GM12891 (cell line): ENCODE measurements at places on chromosomes 12 and 14.

- no peak for DNase-seq
These were observed 4.3 kb downstream of the INF2 start for GRCh38 chr14:104693482-104694431.

DNA sequence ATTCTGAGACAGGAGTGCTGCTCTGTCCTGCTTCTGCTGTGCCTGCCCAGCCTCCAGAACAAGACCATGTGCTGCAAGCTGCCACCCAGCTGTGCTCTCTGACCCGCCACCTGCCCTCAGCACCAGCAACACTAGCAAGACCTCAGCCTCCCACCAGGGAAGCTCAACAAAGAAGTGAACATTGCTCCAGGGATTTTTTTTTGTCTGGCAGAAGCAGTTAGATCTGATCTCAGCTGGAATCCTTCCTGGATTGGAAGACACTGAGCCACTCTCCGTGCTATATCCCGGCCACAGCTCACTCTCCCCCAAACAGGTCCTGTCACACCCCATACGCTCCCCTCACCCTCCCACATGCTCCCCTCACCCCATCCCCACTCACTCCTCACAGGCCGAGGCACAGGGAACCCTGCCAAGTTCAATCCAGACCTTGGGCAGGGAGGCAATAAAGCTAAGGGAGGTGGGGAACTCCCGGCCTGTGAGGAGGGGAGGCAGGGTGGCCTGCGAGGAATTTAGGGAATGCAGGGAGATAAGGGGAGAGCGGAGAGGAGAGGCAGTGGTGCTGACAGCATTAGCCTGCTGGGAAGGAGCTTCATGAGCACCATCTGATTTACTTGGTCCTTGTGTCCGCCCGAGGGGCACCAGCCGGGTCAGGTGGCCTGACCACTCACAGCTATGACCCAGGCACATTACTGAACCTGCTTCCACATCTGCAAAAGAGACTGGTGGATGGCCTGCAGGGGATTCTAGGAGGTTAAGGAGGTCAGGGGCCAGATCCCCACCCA lies 29.7 kb downstream of the CCDC85C start:
- DNase-seq = no peak

DNA sequence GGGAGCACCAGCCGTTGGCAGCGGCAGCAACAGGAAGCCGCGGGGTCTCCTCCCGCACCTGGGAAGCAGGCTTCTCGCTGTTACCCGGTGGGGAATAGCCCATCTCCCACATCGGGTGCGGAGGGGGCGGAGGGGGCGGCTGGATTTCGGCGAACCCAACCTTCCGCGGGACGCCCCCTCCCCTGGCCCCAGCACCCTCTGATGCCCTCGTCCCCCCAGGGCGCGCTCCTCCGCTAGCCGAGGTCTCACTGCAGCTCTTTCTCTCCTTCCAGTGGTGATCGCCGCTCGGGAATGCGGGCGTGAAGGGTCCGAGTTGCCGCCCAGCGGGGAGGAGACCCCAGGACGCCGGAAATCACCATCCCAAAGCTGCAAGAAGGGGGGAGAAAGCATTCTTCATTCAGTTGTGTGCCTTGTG lies 303 bp downstream of the SAMD4A start:
- DNase-seq = peak; percentile 10

DNA sequence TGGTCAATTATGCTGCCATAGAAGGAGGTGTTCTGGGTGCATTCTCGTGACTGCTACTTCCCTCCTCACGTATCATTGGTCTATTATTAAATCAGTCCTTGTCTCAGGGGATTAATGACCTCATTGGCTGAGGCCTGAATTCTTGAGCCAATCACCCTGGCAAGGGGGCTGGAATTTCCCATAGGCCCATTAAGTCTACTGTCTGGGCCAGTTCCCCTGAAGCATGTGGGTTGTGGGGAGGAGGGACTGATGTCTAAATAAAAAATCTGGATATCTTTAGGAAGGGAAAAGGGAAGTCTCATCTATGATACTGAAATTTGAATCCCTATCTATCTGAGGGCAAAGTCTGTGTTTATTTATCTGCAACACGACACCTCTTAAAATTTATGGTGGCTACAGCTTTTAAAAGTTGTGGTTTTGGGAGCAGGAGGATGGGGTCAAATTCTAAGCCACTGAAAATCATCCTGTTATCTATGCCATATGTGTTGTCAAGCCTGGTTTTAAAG lies 71.9 kb downstream of the DYRK2 start:
- DNase-seq = no peak

- no peak for DNase-seq
These were observed 54.7 kb downstream of the PLEKHG3 start for GRCh38 chr14:64758691-64759554.

- no peak for DNase-seq
These were observed 233.8 kb downstream of the ITPR2 start for GRCh38 chr12:26599096-26599695.

- DNase-seq = peak; percentile 31
These were observed at the start of gene OAS3 for GRCh38 chr12:112937741-112938719. OAS3 (plus strand) TSS chr12:112938474; CDS start chr12:112938531, 57 bp downstream.

- no peak for DNase-seq
These were observed 101.1 kb downstream of the C12orf75 start for GRCh38 chr12:105431537-105432100.

DNA sequence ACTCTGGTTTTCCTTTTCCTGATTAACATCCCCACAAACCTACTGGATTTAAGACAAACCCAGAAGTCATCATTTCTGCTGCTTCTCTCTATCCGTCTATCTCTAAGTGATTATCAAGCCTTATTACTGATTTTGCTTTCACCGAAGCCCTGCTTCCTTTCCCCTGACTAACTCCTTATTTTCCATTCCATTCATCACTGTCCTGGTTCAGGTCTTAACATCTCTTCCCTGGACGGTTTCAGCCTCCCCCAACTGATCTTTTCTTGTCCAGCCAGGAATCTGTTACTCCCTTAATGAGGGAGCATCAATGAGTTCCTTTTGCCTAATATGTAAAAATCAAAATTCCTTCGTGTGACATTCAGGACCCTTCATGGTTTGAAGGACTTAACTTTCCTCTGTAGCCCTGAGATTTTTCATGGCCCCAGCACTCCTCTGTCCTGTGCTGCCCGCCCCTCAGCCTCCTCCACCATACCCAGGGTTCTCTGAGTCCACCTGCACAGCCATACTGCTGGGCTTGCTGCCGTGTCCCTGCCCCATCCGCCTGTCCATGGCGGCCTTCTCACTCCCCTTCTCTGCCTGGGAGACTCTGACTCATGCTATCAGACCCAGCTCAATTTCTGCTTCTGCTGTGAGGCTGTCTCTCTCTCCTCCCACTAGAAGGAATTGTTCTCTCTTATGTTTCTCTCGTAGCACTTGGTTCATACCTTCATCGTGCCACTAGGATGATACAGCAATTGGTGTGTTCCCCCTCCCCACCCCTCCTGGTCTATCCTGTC lies 167.8 kb upstream of the HIF1A start:
- DNase-seq = no peak

DNA sequence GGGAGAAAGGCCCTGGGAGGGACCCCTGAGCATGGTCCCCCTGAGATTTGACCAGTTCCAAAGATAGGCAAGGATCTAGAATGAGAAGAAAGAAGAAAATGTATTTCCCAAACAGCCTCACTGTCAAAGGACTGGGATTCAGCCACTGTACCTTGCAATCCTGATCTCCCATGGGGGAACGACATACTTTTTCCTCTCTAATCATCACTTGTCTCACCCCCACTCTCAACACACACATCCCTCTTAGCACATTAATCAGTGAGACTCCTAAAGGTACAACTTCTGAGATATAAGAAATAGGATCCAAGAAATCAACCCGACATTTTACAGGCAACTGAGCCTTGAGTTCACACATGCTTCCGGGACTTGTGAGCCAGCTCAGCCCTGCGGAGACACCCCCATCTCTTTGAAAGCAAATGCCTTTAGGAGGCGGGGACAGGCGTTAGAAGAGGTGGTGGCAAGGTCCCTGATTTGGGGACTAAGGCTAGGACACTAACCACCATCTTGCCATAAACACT lies 1.4 kb downstream of the MAP3K9 start:
- no peak for DNase-seq

- DNase-seq = no peak
These were observed 89.3 kb upstream of the RAP1B start for GRCh38 chr12:68521321-68521839.

DNA sequence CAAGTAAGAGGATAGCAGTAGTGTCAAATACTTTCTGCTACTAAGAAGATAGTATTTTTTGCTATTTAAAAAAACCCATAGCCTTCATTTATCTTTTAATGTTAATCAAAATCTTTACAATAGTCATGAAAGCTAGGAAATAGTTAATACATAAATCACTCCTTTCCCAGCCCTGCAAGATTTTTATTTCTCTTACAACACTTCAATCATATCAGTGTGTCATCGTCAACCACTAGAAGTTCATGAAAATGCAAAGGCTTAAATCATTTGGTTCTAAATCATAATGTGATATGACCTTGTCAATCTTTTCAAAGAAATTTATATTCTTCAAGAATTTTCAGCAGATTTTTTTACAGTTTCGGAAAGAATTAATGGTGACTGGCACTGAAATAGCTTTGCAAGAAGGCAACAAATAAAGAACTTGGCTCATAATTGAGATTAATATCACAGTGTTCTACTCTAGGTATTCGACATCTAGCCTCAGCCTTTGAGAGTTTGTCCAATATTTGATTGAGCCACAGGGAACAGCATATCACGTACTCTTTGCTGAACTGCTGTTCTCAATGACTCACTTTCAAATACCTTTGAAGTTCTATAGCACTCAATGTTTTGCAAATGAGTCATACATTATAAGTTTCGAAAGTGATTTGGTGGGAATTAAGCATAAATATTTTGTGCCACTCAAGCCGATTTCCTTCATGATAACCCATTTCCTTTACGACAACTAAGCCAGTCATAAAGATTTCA lies 384.0 kb upstream of the FOXG1 start:
- no peak for DNase-seq

DNA sequence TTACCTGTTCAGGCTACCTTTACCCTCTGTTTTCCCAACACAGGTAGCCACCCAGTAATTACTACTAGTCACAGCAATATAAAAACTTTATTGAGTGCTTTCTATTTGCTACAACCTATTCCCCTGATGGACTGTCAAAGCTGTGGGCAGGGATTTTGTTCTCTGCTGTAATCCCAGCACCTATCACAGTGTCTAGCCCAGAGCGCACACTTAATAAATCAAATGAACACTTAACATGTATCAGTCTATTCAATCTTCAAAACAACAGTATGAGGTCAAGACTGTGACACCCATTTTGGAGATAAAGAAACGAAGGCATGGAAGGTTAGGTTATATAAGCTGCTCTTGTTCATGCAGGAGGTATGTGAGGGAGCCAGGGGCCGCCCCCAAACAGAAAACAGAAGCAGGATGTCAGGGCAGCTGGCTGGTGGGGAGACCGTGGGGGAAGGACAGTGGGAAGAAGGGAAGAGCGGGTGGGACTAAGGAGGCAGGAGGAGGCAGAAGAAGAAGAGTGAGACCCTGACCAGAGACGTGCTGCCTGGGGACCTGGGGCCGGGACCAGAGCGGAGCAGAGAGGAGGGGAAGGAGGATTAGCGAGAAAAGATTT lies 1.7 kb downstream of the TNFRSF1A start:
- DNase-seq = no peak

DNA sequence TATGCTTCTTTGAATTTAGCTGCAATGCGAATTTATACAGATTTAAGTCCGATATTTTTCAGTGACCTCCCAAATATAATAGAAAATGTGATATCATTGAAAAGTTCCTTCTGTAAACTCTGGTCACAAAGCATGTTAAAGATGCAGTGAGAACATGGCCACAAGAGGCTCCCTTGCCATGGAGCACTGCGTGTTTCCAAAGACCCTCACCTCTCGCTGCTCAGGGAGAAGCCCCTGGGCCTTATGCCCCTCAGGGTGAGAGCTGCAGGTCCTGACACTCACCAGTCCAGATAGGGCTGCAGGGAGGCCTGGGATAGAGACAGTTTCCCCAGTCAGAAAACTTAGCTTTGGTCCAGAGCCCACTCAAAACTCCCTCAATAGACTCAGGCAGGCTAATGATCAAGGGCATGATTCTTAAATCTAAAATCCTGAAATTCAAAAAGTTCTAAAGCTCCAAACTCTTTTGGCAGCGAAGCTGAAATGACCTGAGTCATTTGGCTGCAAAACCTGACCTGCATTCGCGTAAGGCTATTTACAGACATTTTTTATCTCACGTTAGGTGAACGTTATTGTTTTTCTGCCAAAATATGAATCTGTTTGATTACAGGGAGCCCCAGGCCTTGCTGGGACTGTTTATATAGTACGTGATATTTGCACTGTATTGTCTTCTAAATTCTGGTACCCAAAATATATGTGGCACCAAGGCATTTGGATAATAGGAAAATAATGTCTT lies 67.8 kb downstream of the CAPZA3 start:
- no peak for DNase-seq

GRCh38 chr12:52903285-52903854 lies 1.5 kb downstream of the KRT8 start:
- DNase-seq = peak; percentile 74

DNA sequence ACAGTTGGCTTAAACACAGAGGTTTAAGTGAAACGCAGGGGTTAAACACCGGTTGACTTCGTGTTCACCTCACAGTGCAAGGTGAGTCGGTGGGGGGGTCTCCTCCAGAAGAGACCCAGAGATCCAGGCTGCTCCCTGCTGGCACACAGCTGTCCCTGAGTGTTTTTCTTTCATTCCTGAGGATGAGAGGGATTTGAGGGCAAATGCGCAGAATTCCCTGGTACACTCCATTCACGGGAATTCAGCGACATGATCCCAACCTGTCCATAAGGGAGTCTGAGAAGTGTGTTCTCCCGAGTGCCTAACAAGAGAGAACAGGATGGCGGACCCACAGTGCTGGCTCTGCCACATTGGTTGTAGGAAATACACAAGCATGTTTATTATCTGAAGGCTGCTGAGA lies 107.2 kb upstream of the ESRRB start:
- no peak for DNase-seq

- no peak for DNase-seq
These were observed 246.4 kb downstream of the TMEM132C start for GRCh38 chr12:128513331-128513730.

- no peak for DNase-seq
These were observed 43.6 kb downstream of the PTPRR start for GRCh38 chr12:70876952-70877351.

DNA sequence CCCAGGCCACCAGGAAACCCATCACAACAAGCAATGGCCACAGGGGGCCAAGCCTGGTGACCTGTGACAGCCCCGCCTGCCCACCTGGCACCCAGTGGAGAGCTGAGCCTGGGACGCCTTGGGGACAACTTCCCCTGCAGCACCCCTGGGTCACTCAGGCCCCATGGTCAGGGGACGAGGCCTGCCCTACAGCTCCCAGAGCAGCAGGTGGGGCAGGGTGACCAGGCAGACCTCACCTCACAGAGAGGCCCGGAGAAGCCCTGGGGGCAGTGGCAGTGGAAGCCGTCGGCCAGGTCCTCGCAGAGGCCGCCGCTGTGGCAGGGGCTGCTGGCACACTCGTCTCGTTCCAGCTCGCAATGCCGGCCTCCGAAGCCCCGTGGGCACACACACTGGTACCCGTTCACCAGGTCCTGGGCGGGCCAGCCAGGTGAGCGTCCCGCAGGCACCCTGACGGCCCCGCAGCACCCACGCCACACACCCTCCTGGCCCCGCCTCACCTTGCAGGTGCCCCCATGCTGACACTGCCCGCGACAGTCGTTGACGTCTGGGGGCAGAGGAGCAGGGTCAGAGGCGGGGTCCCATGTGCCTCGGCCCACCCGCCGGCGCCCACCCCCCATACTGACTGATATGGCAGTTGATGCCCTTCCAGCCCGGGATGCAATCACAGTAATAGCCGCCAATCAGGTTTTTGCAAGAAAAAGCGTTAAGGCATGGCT lies 18.1 kb downstream of the JAG2 start:
- no peak for DNase-seq

GRCh38 chr12:56565510-56566101 lies 44.0 kb downstream of the RBMS2 start:
- peak; percentile 24 for DNase-seq

GRCh38 chr12:52246720-52247621 lies 13.9 kb downstream of the KRT7 start:
- DNase-seq = no peak
